NCI-H187 treated with DMSO at 0.1 percent for 48 hours (cell line): ENCODE measurements at places on chromosomes 4 and X.

DNA sequence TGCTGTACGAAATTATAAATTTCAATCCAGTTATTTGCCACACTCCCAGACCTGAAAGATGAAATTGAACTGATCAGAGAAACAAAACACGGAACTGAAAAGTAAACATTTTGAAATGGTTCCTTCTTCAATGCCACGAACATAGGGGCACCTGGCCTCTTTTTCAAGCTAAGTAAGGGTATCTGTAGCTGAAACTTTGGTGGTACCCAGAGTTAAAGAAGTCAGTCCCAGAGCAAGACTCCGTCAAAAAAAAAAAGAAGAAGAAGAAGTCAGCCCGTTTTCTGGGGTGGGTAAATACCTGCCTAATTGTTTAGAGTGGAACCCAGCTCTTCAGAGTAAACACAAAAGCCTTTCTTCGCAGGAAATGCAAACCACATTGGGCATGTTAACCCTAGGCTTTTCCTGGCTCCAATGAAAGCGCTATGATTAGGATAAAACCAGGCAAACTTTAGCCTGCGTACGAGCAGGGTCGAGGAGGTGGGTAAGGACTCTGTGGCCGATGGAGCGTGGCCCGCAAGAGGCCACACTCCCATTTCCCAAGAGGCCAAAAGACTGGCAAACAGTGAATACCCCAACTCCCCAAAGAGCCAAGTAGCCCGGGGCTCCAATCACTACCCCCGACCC is 1.3 kb downstream of the ANTXR2 start:
- DNase-seq = no peak

DNA sequence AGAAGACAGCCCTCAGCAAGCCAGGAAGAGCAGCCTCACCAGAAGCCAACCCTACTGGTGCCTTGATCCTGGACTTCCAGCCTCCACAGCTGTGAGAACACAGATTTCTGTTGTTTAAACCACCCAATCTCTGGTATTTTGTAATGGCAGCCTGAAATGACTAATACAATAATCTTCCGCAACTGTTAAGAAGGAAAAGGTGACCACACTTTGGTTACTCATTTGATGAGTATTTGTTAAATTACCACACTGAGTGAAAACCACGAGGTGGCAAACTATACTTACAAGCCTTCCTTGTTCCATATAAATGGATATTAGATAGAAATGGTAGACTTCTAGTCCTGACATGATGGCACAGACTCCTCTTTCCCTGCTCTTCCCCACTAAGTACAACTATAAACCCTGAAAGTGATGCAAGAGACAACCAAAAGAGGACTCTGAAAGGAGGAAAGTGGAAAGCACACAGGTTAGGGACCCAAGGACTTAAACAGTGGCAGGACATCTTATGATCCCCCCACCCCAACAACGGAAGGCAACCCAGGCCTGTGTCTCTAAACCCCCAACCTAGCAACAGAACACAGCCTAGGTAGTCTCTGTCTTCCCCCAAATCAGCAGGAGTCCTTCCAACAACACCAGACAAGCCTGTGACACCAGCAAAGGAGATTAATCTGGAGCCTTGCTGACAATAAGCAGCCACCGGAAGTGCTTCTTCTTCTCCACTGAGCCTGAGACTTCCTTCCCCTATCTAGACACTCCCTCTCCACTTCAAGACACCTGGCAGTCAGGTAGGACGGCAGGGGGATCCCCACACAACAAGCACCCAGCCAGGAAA is 12.3 kb downstream of the ZNF182 start:
- DNase-seq = no peak

GRCh38 chrX:107857837-107858236 is 32.2 kb downstream of the MID2 start:
- DNase-seq = no peak

- no peak for DNase-seq
Measured at GRCh38 chr4:112105201-112105969, 39.9 kb upstream of the FAM241A start.
